GM23338 (cell line): ENCODE measurements at places on chromosomes 11 and 22. TPM values are rescaled to one million over a fixed set of nuclear protein-coding genes. Genes with fewer than 3 reads are reported as not detected.

GRCh38 chr11:79312617-79313529 lies 128.0 kb downstream of the TENM4 start:
- no peak overlapping the region for H3K4me3 ChIP-seq
- H3K36me3 ChIP-seq = no peaks in the 10 kb centered on the region
- no peaks in the 10 kb centered on the region for H3K27me3 ChIP-seq
- DNase-seq = no peak
- no peak overlapping the region for H3K27ac ChIP-seq

GRCh38 chr22:31277741-31278140 lies 14.5 kb downstream of the PIK3IP1 start:
- H3K27me3 ChIP-seq = no peaks in the 10 kb centered on the region
- H3K27ac ChIP-seq = no peak overlapping the region
- H3K36me3 ChIP-seq = peaks cover 20% of the 10 kb centered on the region
- no peak overlapping the region for H3K4me3 ChIP-seq
- no peaks in the 10 kb centered on the region for H3K4me1 ChIP-seq

GRCh38 chr22:30891443-30891755 lies 77.2 kb downstream of the MORC2 start:
- H3K36me3 ChIP-seq = no peaks in the 10 kb centered on the region
- H3K27ac ChIP-seq = no peak overlapping the region
- no peak for DNase-seq
- H3K27me3 ChIP-seq = no peaks in the 10 kb centered on the region

DNA sequence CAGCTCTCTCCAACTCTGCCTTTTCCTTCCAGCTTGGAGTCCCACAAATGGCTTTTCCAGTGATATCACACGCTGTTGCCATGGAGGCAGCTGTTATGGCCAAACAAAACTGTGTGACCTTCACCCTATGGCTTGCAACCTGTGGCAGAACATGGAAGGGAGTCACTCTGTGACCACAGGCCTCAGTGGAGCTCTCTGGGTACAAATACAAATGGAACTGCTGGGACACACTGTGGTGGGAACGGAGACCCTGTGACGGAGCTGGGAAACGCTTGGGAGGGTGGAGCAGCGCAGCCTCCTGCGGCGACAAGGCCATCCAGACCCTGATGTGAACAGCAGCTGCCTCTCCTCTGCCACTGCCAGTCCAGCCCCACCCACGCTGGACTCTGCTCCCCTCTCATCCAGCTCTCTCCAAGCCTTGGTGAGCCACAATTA lies 162.5 kb downstream of the ETS1 start:
- DNase-seq = no peak
- no peak overlapping the region for H3K4me3 ChIP-seq
- no peaks in the 10 kb centered on the region for H3K27me3 ChIP-seq

GRCh38 chr11:62508336-62509058 lies 38.1 kb downstream of the AHNAK start:
- no peaks in the 10 kb centered on the region for H3K36me3 ChIP-seq
- peaks cover 14% of the 10 kb centered on the region for H3K4me1 ChIP-seq
- H3K27me3 ChIP-seq = peaks cover 25% of the 10 kb centered on the region

GRCh38 chr22:48800886-48801607 lies 1026.6 kb downstream of the BRD1 start:
- no peaks in the 10 kb centered on the region for H3K4me1 ChIP-seq
- H3K27me3 ChIP-seq = no peaks in the 10 kb centered on the region
- no peaks in the 10 kb centered on the region for H3K36me3 ChIP-seq
- H3K27ac ChIP-seq = no peak overlapping the region
- no peak for DNase-seq

GRCh38 chr11:111183706-111184105 lies 61.8 kb upstream of the POU2AF2 start:
- DNase-seq = no peak
- no peaks in the 10 kb centered on the region for H3K4me1 ChIP-seq
- H3K4me3 ChIP-seq = no peak overlapping the region
- H3K27ac ChIP-seq = no peak overlapping the region
- H3K36me3 ChIP-seq = no peaks in the 10 kb centered on the region
- no peaks in the 10 kb centered on the region for H3K27me3 ChIP-seq

DNA sequence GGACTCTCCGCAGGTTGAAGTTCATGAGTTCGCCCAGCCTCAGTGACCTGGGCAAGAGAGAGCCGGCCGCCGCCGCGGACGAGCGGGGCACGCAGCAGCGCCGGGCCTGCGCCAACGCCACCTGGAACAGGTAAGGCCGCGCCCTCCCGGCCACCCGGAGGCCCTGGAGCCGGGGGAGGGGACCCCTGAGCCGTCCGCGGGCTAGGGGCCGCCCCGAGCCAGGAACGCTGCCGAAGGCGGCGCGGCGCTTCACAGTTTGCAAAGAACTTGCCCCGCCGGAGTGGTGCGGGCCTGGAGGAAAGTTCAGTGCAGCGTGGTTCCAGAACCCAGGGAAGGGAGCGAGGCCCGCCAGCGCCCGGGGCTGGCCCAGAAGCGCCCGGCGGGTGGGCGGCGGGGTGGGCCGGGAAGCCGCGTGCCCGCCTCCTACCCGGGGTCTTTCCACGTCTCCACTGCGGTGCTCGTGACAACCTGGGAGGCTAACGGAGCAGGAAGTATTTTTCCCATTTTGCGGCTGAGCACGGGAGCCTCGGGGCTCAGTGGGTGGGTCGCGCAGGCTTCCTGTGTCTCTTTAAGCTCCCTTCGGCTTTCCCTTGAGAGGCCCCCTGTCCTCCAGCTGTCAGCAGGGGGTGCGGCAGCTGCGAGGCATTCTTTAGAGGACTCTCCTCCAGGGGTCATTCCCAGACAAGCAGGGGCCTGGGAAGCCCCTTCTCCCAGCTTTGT lies 635 bp downstream of the PRR5 start:
- DNase-seq = peak; percentile 78
- peak overlapping the region; percentile 75 for H3K4me3 ChIP-seq
- no peak overlapping the region for H3K27ac ChIP-seq
- H3K36me3 ChIP-seq = no peaks in the 10 kb centered on the region
- H3K4me1 ChIP-seq = peaks cover 21% of the 10 kb centered on the region

DNA sequence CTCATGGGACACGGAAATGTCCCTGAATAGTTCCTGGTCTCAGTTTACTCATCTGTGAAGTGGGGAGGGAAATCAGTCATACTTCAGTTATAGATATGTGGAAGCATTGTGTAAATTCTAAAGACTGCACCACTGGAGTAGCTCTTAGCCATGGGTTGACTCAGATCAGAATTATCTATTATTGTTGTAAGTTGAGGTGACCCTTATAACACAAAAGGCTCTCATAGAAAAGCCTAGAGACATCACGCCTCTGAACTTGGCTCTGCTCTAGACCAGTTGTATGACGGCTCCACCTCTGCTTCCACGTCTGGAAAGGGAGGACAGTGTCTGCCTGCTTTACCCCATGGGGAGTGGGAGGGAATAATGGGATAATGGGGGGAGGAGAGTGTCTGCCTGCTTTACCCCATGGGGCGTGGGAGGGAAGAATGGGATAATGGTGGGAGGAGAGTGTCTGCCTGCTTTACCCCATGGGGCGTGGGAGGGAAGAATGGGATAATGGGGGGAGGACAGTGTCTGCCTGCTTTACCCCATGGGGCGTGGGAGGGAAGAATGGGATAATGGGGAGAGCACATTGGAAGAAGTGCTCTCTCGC lies 98.2 kb downstream of the AMOTL1 start:
- no peaks in the 10 kb centered on the region; the same call in 1 of the 2 replicates for H3K36me3 ChIP-seq
- no peak overlapping the region for H3K27ac ChIP-seq
- H3K4me1 ChIP-seq = peaks cover 4% of the 10 kb centered on the region; the same call in 1 of the 2 replicates
- DNase-seq = no peak

- H3K27me3 ChIP-seq = no peaks in the 10 kb centered on the region
- H3K4me1 ChIP-seq = peaks cover 14% of the 10 kb centered on the region
- no peaks in the 10 kb centered on the region for H3K36me3 ChIP-seq
- DNase-seq = no peak
Measured at GRCh38 chr11:108007819-108008218, 879 bp upstream of the CUL5 start.

DNA sequence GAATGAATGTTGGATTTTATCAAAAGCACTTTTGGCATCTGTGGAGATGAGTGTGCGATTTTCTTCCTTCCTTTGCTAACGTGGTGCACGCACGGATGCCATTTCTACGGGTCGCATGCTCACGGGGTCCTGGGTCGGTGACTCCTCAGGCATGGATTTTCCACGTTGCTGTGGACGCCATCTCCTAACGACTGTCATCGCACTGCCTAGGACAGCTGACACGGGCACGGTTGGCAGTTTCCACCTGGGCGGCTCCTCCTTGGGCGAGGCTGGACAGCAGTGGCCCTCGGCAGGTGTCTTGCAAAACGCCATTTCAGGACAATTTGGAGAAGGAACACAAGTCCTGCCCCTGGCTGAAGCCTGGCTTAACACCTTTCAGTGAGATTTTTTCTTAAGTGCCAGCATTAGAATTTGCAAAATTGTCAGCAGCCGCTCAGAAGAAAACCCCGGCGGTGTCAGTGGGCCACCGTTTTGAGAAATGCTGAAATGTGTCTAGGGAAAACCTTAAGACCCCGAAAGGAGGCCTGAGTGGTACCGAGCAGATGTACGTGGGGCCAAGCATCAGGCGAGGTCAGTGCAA lies 34.7 kb upstream of the TOLLIP start:
- H3K36me3 ChIP-seq = no peaks in the 10 kb centered on the region
- H3K4me3 ChIP-seq = no peak overlapping the region
- no peak overlapping the region for H3K27ac ChIP-seq
- H3K27me3 ChIP-seq = no peaks in the 10 kb centered on the region
- DNase-seq = no peak

DNA sequence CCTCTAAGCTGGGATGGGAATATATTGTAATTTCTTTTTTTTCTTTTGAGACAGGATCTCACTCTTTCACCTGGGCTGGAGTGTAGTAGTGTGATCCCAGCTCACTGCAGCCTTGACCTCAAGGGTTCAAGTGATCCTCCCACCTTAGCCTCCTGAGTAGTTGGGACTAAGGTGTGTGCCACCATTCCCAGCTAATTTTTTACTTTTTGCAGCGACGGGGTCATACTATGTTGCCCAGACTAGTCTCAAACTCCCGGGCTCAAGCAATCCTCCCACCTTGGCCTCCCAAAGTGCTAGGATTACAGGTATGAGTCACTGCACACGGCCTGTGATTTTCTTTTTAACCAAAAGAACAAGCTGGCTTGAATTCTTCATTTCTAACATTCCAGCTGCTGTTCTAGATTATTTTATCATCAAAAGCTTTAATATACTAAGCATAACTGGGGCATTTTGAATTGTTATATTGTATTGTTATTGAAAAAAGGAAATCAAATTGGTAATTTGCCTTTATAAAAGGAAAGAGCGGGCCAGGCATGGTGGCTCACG lies 26.8 kb upstream of the PPP2R1B start:
- no peak overlapping the region for H3K4me3 ChIP-seq
- no peaks in the 10 kb centered on the region for H3K27me3 ChIP-seq
- H3K36me3 ChIP-seq = no peaks in the 10 kb centered on the region
- no peaks in the 10 kb centered on the region for H3K4me1 ChIP-seq

GRCh38 chr11:134587345-134587744 lies 175.3 kb upstream of the B3GAT1 start:
- no peaks in the 10 kb centered on the region for H3K36me3 ChIP-seq
- H3K27me3 ChIP-seq = no peaks in the 10 kb centered on the region
- no peaks in the 10 kb centered on the region for H3K4me1 ChIP-seq

- no peaks in the 10 kb centered on the region for H3K27me3 ChIP-seq
- no peak overlapping the region for H3K4me3 ChIP-seq
- H3K36me3 ChIP-seq = no peaks in the 10 kb centered on the region
- DNase-seq = no peak
- H3K27ac ChIP-seq = no peak overlapping the region
Measured at GRCh38 chr11:3178349-3178748, 13.2 kb upstream of the OSBPL5 start.

DNA sequence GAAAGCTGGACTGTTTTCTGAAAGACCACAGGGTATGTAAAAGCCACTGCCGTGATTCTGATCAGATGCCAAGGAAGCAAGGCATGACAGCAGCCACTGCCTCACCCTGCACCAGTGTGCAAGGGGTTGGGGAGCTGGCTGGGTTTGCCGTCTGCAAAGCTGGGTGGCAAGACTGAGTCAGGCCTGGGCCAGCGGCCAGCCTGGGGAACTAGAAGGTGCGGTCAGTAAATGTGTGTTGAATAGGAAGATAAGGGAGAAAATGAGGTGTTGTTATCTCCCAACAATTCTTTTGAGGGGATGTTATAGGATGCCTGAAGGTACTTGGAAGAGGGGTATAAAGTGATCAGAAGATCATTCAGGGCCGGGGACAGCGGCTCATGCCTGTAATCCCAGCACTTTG lies 8.0 kb downstream of the VSTM5 start:
- H3K4me3 ChIP-seq = no peak overlapping the region
- DNase-seq = no peak
- H3K4me1 ChIP-seq = no peaks in the 10 kb centered on the region
- no peak overlapping the region for H3K27ac ChIP-seq
- no peaks in the 10 kb centered on the region for H3K36me3 ChIP-seq
- no peaks in the 10 kb centered on the region for H3K27me3 ChIP-seq

- H3K4me1 ChIP-seq = peaks cover 62% of the 10 kb centered on the region
- peak; percentile 25 for DNase-seq
- no peaks in the 10 kb centered on the region for H3K36me3 ChIP-seq
Measured at GRCh38 chr22:36352803-36353507, 34.8 kb downstream of the MYH9 start.

DNA sequence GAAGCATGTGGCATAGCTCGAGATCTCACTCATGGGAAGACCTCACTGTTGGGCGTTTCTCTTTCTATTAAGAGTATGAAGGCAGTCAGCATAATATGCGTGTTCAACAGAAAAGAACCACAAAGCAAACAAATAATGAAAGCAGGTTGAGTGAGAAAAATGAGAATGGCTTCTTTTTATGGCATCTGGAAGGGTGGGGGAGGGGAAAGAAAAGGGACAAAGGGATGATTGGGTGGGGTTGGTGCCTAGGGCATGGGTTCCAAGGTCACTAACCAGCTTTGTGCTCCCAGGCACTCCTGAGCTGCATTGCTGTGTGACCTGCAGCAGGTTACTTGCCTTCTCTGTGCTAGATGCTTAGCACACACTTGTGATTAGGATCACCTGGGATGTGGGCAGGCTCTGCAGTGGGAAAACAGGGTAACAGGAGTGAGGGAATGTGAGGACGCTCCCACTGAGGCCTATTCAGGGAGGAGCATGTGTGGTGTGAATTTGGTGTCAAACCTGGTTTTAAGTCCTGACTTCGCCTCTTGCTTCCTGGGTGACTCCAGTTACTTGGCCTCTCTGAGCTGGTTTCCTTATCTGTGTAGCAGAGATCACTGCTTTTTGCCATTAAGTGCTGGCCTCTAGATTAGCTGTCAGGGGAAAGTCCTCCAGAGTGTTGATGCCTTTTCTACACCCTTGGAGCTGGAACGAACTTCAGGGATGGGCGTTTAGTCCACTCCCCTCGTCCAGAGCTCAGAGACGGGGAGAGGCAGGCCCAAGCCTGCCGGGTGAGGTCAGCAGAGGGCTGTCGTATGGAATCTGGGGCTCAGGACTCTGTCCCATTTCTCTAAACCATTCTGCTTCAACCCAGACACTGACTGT lies 74.8 kb downstream of the KIAA1671 start:
- H3K27ac ChIP-seq = no peak overlapping the region
- no peak overlapping the region for H3K4me3 ChIP-seq
- no peak for DNase-seq
- H3K27me3 ChIP-seq = no peaks in the 10 kb centered on the region

Gene TAF6L
- total RNA-seq = 30.6 and 50.6 TPM in 2 replicates

Gene C11orf21
- not detected in 2 replicates for total RNA-seq

Gene APOBEC3B
- total RNA-seq = 5.9 and 7.0 TPM in 2 replicates

Gene CSNK2A3
- total RNA-seq = 4.1 and 4.8 TPM in 2 replicates

Gene MS4A2
- total RNA-seq = not detected in 2 replicates

Gene CNGA4
- total RNA-seq = not detected in 2 replicates

Gene SCN4B
- total RNA-seq = 1.7 and 3.0 TPM in 2 replicates

Gene HEPN1
- total RNA-seq = not detected in 2 replicates

Gene MIOX
- total RNA-seq = 0.16 TPM in 1 of 2 replicates, not detected in the other
